Activated CD4-positive, alpha-beta T cell treated with anti-CD3 and anti-CD28 coated beads for 48 hours (primary cell): ENCODE measurements at places on chromosomes 4 and X.

GRCh38 chr4:164659765-164660164 is 94.2 kb upstream of the SMIM31 start:
- no peak for DNase-seq

- DNase-seq, result no peak
Observed at GRCh38 chr4:121822047-121822446, 1.6 kb downstream of the CCNA2 start.

- DNase-seq, result no peak
Observed at GRCh38 chr4:93878566-93878965, 50.0 kb downstream of the ATOH1 start.

DNA sequence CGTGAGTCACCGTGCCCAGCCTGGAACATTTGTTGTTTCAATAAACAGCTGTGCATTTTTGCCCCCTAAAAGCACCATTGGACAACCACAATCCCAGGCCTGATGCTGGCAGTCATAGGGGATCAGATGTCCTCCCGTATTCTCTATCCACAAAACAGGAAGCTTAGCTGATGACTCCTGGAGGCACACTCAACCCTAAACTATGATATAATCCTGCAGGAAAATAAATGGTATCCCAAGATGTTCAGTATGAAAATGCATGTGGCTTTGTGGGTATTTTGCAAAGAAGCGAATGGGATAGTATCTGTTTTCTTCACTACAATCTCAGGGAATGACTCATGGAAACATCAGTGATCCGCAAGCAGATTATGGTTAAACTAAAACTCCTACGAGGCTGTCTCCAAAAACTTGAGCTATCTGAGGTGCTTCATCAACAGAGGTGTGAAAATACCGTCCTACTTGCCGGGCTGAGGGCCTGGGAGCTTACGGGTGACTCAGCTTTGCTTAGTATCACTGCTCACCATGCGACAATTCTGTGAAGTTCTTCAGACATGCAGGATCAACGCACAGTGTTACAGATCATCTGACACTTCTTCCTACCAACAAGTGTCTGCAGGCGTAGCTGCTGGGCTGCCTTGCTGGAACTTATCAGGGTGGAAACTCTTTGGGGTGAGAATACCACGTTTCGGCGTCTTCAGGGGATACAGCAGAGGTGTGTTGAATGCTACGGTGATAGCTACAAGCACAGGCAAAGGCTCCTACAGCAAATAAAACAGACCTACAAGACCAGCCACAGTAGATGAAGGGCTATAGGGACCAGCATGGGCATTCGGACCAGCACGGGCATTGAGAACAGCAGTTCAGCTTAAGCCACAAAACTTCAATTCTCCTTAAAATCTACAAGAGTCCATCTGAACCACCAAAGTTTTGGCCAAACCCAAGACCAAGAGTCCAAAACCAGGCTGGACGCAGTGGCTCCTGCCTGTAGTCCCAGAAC is 148.5 kb downstream of the DHRSX start:
- DNase-seq, result peak; percentile 23

- DNase-seq, result no peak
Observed at GRCh38 chr4:48787056-48787455, 7.0 kb upstream of the FRYL start.

DNA sequence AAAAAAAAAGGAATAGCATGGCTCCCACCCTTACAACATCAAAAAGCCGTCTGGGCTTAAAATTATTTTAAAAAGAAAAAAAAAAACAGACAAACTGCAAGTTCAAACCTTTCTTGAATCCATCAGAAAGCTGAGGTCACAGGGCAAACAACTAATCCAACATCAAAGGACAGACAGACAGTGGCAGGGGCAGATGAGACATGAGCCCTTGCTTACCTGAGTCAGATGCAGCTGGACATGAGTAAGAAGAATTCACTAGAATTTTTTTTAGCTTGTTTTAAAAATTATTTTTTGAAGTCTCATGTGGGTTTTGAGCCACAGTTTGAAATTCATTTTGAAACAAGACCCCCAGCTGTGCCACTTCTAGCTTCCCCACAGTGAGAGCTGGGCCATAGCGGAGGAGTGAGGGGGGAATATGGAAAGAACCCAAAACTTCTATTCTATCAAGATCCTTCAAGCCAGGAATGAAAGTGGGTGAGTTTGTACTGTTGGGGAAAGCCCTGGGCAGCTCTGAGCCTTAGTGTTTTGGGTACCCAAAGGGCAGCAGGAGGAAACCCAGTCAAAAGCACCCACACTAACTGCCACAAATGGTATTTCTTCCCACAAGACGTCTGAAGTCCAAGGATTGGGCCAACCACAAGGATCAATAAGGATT is 111.4 kb downstream of the ATXN3L start:
- DNase-seq, result no peak

DNA sequence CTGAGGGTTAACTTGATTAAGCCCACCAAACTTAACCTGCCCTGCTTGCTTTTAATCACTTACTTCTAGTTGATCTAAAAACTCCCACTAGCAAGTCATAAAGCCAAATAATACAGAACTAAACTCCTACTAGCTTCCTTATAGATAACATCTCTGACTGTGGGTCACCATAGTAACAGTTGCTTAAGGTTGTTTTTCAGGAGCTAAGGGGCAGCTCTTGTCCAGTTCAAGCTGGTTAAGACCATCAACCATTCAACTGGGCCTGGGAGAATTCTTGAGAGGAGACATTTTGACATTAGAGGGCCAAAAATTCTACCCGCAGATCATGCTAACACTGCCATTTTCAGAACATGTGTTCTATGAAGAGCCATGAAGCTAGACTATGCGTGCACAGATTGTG is 67.0 kb downstream of the UCHL1 start:
- no peak for DNase-seq

DNA sequence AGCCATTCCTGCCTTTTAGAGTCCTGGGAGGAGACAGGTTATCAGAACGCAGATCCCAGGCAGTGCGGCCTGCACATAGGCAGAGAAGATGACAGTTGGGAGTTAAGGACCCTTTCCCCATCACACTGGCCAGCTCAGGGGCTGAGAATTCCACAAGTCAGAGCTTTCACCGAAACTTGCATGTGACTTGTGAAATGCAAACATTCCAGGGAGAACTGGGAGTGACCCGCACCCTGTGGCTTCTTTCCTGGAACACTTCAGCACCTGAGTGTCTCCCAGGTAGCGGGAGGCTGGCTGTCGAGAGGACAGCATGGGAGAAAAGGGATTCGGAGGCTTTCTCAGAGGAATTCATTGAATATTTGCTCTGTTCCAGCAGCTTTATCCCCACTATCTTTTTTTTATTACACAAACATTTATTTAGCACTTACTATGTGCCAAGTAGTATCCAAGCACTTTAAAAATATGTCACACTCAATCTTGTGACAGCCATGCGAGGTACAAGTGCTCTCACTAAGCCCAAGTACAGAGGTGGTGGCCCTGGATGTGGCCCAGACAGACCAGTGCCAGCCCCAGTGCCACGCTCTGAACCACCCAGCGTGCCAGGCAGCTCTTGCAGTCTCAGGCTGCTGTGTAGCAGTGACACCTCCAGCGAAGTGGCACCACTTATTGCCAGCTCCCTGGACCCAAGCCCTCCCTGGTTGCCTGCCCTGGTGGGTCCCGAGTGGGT is 100.5 kb downstream of the PHKA2 start:
- no peak for DNase-seq

DNA sequence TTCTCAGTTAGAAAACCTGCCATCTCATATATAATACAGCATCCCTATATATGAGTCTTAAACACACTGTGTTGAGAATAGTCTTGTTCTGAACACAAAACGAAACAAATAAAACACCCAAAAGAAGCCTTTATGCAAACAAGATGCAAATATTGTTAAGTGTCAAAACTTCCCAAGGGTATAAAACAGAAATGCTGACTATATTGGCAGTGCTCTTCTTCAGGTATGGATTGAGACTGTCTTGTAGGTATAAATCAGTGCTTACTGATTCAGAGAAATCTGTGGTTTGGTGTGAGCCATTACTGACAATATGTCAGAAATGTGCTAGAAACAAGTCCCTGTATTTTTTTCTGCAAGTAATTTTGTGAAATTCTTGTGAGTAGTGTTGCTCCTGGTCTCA is 82.8 kb upstream of the CTSO start:
- DNase-seq, result no peak

GRCh38 chrX:9465380-9466123 is 694 bp downstream of the TBL1X start:
- DNase-seq, result peak; percentile 33

DNA sequence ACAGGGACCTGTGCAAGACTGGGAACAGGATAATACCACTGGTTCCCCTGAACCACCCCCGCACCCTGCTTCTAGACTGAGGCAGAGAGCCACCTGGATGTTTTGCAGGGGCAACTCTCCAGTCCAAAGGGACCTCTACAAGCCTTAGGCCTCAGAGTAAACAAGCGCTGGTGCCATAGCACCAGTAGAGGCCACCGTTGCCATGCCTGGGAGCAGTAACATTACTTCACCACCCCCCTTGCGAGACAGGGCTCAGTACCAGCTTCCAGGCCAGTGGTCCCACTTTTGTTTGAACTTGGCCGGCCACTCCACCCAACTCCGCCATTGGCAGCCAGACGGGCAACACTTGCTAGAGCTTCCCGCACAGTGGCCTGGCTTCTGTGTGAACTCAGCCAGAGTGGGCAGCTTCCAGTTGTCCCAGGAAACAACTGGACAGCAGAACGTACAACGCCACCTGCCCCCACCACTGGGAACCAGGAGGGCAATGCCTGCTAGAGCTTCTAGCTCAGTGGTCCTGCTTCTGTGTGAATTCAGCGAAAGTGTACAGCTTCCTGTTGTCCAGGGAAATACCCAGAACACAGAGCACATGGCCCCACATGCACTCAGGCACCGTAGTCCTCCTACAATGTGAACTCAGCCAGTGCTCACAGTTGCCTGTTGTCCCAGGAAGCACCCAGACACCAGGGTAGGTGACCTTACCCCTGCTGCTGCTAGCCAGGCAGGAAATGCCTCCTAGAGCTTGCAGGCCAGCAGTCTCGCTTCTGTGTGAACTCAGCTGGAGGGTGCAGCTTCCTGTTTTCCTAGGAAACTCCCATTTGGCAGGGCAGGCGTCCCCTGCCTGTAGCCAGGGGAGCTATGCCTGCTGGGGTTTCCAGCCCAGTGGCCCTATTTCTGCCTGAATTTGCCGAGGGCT is 39.9 kb upstream of the PCDH19 start:
- DNase-seq, result no peak

DNA sequence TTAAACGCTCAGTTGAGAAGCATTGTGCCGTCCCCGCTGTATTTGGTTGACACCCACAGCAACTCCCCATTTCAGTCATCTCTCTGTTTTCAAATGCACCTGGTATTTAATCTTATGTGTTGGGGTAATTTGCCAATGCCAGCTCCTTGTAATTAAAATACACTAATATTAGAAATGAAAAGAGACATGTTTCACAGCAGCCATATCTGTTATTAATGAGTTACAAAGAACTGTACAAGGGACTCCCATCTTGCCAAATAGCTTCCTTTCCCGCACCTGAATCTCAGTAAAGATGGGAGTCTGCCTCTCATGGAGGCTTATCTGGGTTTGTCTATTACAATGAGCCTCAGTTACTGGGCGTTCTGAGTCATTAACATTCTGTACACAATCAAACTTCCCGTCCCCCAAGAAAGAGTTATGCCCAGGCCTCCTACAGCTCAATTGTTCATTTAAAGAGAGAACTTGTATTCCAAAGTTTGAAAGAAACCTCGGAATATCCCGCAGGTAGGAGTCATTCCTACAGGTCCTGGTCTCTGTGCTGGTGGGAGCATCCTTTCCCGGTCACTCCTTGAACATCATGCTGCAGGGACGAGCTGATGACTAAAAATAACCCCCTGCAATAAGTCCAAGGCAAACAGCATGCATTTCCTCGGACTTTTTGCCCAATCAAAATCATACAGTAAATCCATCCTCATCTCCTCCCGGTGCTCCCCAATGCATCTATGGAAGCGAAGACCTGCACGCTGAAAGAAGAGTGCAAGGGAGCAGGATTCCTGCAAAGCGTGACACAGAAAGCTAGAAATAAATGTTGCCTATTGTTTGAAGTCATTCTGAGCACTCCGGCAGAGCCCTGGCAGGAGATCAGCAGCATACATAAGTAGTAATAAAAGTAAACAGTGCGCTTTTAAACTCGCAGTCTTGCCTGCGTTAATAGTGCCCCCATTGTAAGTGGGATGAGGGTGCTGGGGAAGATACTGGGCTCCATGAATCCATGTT is 926 bp downstream of the NDP start:
- DNase-seq, result no peak

GRCh38 chr4:109682875-109683274 is 20.4 kb downstream of the CASP6 start:
- DNase-seq, result no peak

- DNase-seq, result no peak
Observed at GRCh38 chr4:154911097-154911496, 130.0 kb downstream of the RBM46 start.

GRCh38 chr4:22850055-22850454 is 157.3 kb downstream of the GBA3 start:
- no peak for DNase-seq

- DNase-seq, result no peak
Observed at GRCh38 chr4:137253949-137254348, 278.3 kb downstream of the PCDH18 start.

DNA sequence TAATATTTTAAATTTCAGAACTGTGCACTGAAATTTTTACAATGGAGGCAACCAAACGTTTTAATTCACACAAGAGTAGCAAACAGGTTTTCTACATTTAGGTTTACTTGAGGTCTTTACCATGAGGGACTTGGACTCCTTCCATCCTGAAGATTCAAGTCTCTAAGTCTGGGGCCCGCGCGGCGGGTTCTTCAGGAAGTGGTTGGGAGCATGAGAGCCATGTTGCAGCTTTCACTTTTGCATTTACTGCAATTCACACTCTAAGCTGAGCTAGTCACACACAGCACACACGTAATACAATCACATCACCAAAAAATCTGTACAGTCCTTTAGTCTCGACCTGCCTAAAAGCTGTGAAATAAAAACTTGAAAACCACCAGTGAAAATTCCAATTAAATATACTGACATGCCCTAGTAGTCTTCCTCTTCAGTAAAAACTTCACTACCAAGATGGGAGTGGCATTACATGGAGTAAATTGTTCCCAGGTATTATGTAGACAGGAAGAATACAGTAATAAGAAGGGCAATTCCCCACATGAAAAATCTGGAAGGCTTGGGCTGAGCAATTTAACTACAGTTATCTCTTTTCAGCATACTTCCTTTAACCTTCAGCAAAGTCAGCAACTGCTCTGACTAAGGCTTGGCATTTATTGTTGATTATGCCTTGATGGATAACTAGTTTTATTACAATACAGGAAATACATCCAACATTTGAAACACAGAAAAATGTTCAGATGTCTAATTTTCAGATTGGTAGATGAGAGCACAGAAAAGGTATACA is 571.1 kb upstream of the DIPK2B start:
- DNase-seq, result peak; percentile 69

GRCh38 chr4:3760841-3761240 is 5.3 kb upstream of the ADRA2C start:
- no peak for DNase-seq

- no peak for DNase-seq
Observed at GRCh38 chrX:94401426-94401825, 727.4 kb downstream of the FAM133A start.

GRCh38 chr4:76233529-76233928 is 18.0 kb upstream of the FAM47E start:
- no peak for DNase-seq

- no peak for DNase-seq
Observed at GRCh38 chr4:126895988-126896570, 736.7 kb upstream of the INTU start.
